ENCODE measurements at places on chromosomes 1 and 21.

DNA sequence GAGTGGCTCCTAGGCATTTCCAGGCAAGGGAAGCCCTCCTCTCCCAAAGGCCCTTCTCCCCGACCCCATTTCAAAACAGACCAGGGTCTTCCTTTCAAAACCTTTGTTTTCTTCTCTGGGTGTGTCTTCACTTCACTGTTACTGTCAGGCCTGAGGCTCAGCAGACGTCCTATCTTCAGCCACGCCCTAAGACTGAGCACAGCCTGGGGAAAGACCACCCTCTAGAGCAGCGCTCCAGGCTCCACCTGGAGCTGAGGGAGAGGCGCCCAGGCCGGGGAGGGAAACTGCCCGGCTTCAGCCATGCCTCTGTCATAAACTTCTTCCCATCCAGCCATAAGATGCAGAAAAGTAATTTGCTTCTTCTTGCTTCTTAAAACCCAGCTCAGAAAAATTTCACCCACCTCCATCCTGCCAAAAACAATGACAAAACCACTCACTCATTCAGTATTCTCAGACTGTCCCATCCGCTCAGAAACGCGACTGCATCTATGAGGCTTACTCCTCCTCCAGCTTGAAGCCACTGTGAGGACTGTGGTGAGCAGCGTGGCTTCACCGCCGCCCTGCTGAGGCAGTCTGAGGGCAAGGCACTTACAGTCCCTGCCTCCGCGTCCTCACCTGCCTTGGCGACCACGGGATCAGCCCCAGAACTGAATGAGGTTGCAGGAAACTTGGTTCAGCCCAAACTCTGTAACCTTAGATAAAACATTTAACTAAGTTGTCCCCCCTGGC is 36.1 kb downstream of the VN1R5 start:
- no peak for DNase-seq

DNA sequence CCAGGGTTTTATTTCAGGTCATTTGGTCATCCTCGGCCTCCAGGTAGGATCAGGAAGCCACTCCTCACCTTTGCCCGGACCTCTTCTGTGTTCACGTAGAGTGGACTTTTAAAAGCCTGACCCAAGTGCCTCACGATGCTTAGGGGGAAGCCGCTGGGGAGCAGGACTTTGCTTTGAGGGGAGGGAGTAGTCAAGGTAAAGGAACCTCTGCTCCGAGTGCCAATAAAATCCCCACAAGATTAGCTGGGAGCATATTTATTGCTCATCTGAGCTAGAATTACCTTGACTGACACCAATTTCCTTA is 603 bp upstream of the DHRS3 start:
- DNase-seq = no peak

DNA sequence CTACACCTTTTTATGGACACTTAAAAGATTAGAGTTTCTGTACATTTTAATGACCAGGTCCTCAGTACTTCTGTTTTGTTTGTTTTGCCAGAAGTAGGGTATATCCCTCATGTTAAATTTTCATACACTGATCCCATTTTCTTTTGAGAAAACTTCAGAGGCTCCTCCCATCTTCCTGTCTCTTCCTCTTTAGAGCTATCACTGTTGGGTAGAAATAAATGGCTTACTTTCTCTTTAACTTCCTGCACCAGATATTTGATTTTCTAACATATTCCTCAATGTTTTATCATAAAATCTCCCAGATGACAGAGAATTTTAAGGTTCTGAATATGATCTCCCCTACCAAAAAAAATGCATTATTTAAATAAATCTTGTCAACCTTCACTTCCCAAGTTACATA is 23.4 kb downstream of the VAV3 start:
- no peak for DNase-seq

DNA sequence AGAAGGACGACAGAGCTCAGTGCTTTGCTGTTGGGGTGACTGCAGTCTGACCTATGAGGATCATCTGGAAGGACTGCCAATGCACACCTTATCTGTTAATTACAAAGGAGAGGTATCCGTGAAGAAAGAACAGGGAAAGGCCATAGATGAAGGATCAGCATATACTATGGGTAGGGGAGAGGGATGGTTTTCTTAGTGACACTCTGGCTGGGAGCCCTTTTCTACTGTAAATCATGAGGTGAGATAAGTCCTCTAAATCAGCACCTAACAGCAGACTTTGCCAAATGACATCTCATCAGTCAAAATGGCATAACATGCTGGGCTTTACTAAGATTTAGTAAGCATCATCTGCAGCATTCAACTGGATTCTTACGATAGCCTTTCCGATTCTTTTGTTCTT is 100.0 kb downstream of the PLPPR5 start:
- DNase-seq = no peak

DNA sequence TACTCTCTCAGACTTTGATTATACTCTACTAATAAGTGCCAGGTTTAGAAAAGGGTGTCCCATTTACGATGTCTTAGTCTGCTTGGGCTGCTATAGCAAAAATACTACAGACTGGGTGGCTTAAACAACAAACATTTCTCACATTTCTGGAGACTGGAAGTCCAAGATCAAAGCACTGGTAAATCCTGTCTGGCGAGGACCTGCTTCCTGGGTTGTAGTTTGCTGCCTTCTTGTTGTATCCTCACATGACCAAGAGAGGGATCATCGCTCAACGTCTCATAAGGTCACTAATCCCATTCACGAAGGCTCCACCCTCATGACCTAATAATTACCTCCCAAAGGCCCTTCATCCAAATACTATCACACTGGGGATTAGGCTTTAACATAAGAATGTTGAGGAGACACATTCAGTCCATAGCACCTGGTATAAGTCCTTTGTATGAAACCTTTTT is 12.0 kb downstream of the PRDX6 start:
- no peak for DNase-seq

DNA sequence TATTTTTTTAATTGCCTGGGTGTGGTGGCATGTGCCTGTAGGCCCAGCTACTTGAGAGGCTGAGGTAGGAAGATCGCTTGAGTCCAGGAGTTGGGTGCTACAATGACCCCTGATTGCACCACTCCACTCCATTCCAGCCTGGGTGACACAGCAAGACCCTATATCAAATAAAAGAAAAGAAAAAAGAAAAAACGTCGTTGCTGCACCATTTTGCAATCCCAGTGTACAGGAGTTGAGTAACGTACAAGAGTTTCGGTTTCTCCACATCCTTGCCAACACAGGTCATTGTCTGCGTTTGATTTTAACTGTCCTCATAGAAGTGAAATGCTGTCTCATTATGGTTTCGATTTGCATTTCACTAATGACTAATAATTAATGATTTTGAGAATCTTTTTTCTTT is 7.9 kb downstream of the ZNF684 start:
- DNase-seq = no peak

DNA sequence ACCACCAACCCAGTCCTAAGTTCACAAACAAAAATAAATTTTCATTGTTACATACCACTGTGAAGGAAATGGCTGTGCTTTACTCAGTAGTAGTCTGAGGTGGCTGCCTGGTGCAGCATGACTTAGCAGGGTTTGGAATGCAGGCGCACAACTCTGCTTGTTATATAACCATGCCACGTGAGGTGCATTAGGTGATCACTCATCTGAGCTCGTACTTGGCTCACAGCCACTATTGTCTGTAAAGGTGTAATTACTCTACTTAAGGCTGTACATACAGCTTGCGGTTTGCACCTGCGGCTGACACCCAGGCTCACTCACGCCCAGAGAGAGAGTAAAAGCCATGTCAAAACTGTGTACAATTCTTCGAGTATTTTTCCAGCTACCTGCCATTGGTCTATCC is 599.4 kb downstream of the LTN1 start:
- DNase-seq = no peak

DNA sequence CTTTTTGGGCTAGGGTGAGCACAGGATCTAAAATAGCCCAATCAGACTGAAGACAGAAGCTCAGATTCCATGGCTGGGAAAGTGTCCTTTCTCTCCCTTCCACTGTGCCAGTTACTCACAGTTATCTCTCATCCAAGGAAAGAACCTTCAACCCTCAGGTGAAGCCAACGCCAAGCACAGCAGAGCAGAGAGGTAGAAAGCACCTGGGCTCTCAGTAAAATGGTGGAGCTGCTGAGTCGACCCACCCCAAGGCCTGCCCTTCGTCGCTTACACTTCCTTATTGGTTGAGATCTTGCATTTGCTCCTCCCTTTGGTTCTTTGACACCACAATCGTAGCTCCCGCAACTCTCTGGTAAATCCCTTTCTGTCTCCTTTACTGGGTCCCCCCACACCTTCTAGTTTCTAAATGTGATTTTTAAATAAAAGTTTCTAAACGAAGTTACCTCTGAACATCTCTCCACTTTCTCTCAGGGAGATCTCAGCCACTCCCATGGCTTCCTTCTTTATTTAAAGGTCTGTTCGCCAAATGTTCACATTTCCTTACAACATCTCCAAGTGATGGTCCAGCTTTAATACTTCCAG is 27.5 kb upstream of the SLC30A1 start:
- DNase-seq = no peak

Measured in fibroblast of skin of scalp (primary cell).